AML-193 (cell line): ENCODE measurements at places on chromosomes 5 and 9.

GRCh38 chr9:95644377-95644776 lies 127.6 kb upstream of the PTCH1 start:
- DNase-seq, result no peak

- no peak for DNase-seq
Observed at GRCh38 chr9:133842174-133842573, 104.0 kb upstream of the SARDH start.

- DNase-seq, result no peak
Observed at GRCh38 chr9:117992006-117992405, 287.8 kb downstream of the TLR4 start.

DNA sequence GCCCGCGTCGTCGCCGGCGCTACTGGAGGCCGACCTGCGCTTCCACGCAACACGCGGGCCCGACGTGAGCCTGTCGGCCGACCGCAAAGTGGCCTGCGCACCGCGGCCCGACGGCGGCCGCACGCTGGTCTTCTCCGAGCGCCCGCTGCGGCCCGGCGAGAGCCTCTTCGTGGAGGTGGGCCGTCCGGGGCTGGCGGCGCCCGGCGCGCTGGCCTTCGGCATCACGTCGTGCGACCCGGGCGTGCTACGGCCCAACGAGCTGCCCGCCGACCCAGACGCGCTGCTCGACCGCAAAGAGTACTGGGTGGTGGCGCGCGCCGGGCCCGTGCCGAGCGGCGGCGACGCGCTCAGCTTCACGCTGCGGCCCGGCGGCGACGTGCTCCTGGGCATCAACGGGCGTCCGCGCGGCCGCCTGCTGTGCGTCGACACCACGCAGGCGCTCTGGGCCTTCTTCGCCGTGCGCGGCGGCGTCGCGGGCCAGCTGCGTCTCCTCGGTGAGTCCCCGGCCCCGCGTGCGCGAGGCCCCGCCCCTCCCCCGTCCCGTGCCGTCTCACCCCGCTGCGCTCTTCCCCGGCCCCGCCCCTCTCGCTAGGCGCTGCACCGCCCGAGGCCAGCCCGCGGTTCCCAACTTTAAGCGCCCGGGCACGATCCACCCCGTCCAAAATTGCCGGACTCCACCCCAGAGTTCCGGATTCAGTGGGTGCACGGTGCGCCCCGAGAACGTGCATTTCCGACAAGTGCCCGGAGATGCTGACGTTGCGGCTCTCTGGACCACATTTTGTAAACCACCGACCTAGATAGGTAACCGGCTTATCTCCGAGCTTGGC lies 42.8 kb downstream of the NEURL1B start:
- no peak for DNase-seq

GRCh38 chr9:16370647-16371046 lies 499.8 kb downstream of the BNC2 start:
- DNase-seq, result no peak

DNA sequence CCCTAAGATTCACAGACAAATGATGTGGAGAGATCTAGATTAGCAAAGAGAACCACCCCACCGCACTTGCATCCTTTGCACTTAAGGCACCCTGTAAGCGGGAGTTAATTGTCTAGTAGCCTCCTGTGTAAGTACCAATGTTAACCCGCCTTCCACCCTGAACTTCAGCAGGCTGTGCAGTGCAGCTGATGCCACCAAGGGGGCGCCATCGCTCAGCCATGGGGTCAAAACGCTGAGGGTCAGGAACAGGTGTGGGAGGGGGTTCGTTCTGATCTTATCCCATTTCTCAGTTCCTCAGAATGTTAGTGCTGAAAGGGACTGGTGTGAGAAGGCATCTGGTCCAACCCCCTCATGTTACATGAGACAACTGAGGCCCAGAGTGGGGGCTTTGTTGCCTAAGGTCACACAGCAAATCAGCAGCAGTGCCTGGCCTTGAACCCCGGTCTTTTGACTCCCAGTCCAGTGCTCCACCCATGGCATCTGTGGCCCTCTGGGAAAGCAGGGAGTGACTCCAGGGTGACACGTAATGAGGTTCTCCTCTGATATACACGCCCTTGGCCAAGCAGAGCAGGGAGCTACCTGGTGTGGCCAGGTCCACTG lies 57.3 kb downstream of the CYFIP2 start:
- no peak for DNase-seq

DNA sequence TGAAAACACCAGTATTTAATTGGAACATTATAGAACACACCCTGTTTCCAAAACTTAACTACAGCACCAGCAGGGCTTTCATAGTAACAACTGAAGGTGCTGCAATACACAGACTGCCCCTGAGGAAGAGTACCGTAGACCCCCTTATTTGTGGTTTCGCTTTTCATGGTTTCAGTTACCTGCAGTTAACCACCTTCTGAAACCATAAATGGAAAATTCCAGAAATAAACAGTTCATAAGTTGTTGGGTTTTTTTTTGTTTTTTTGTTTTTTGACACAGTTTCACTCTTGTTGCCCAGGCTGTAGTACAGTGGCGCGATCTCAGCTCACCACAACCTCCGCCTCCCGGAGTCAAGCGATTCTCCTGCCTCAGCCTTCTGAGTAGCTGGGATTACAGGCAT lies 9.5 kb upstream of the GLDC start:
- DNase-seq, result no peak

GRCh38 chr9:136784249-136784996 lies 6.7 kb upstream of the TMEM141 start:
- DNase-seq, result peak; percentile 18

- no peak for DNase-seq
Observed at GRCh38 chr5:157947156-157947555, 88.2 kb upstream of the CLINT1 start.

GRCh38 chr9:19050637-19051591 lies 1.7 kb downstream of the RRAGA start:
- no peak for DNase-seq
